Keratinocyte (primary cell): ENCODE measurements at places on chromosomes 1 and 21.
A peak's percentile ranks its signal among the peaks of the same experiment; 100 is the strongest.

- no peaks in the 10 kb centered on the region for H3K27me3 ChIP-seq
- H3K4me3 ChIP-seq: no peak overlapping the region
- no peak for DNase-seq
- no peak overlapping the region for H3K27ac ChIP-seq
These were observed 178.7 kb downstream of the VAV3 start for GRCh38 chr1:107786203-107786845.

DNA sequence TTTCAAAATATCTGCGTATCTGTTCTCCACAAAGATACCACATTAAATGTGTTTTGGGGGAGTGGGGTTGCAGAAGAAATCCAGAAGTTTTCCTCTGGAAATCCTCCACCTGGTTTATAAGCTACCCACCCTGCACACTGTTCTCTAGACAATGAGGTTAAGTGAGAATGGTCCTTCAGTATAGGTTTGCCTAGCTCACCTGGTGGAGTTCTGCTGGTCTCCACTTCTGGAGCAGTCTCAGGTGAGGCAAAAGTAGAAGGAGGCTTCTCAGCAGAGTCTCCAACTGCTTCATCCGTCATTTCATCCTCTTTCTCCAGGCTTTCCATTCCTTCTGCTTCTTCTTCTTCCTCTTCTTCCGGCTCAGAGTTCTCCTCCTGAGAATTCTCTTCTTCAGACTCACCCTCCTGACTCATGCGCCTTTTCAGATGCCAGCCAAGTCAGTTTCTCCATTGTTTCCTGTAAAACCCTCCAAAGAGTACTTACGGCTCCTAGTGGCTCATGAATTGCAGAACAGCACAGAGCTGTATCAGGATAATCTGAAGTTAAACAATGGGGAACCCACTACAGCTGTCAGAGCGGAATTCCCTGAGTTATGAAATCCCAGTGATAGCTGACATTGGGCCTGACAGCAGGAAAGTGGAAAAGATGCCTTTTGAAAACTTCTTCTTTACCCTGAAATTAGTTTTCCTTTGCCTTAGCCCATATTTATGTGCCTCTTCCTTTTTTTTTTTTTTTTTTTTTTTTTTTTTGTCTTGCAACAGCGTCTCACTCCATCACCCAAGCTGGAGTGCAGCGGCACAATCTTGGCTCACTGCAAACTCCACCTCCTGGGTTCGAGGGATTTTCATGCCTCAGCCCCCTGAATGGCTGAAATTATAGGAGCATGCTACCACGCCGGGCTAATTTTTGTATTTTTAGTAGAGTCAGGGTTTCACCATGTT, 38.5 kb downstream of the MSTO1 start:
- H3K36me3 ChIP-seq: no peaks in the 10 kb centered on the region
- H3K27me3 ChIP-seq: no peaks in the 10 kb centered on the region
- H3K4me3 ChIP-seq: peak overlapping the region; percentile 64
- H3K4me1 ChIP-seq: peaks cover 47% of the 10 kb centered on the region
- peak overlapping the region; percentile 68 for H3K27ac ChIP-seq

DNA sequence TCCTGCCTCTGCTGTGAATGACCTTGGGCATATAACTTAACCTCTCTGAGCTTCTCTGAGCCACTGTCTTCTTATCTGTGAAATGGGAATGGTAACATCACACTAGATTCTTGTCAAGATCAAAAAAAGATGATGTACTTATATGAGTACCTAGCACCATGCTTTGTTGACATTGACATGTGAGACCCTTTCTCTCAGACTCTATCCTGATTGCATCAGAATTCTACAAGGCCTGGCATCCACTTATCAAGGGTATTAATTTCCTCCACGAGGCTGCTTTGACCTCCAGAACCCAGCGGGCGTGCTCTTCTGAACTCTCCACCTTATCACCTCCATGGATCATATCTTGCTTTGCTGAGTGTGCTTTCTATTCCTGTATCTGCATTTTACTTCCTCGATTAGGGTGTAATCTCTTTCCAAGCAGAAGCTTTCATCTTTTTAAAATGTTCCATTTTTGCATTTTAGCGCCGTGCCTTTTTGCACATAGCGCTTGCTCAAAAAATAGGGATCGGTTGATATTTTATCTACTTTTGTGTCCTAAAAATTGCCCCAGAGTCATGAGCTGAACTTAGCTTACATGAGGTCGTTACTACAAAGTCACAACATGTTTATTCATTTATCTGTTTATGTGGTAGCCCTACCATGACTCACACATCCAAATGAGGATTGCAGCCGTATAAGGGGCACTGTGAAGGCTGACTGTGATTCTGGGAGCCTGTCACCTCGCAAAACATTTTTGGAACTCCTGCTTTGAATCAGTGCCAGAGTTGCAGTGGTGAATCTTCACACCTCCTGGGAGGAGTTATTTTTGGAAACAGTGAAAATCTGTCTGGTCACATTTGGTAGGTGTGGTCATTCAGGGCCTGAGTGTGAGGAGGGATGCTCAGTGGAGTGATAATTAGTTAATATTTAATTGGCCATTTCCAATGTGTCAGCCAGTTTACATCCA, 63.2 kb downstream of the IER5 start:
- H3K4me1 ChIP-seq: peaks cover 30% of the 10 kb centered on the region
- DNase-seq: no peak
- no peak overlapping the region for H3K27ac ChIP-seq
- H3K36me3 ChIP-seq: no peaks in the 10 kb centered on the region
- no peaks in the 10 kb centered on the region for H3K27me3 ChIP-seq
- no peak overlapping the region for H3K4me3 ChIP-seq

DNA sequence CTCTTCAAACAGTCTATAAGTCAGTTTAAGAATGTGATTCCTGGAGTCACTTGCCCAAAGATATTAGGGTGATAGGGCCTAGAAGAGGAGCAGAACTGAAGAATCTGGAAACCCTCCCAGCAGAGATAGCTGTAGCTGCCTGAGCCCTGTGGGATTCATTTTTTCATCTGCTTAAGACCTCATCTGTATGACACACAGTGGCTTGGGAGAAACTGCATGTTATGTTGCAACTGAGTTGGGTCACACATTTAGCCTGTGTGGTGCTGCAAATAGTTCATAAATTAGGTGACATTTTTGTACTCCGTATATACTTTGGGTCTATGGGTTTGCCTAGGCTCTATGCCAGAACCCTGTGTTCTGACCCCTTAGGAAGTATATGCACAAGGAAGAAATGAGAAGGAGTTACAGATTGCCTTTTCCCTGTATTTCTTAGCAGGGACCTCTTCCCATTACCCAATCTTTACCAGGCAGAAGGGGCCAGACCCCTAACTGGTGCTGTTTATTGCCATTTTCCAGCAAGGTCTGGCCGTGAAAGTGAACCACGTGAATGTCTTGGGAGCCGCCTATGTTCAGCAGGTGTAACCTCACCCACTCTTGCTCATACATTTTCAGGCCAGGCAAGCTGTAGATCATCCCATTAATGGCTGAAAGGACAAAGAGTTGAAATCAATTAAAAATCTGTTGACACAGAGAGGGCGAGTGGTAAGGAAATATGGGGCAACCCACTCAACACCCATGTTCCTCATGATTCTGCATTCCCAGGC, 41.9 kb upstream of the SLC19A2 start:
- peak overlapping the region; percentile 77 for H3K27ac ChIP-seq
- DNase-seq: no peak
- H3K27me3 ChIP-seq: no peaks in the 10 kb centered on the region
- no peak overlapping the region for H3K4me3 ChIP-seq

GRCh38 chr21:30083225-30083945, 83.2 kb downstream of the CLDN17 start:
- DNase-seq: no peak
- no peaks in the 10 kb centered on the region for H3K27me3 ChIP-seq
- no peak overlapping the region for H3K4me3 ChIP-seq
- H3K27ac ChIP-seq: no peak overlapping the region
- no peaks in the 10 kb centered on the region for H3K36me3 ChIP-seq

GRCh38 chr1:247542811-247543210, 6.1 kb upstream of the GCSAML start:
- no peak overlapping the region for H3K4me3 ChIP-seq
- H3K4me1 ChIP-seq: no peaks in the 10 kb centered on the region
- no peaks in the 10 kb centered on the region for H3K27me3 ChIP-seq

DNA sequence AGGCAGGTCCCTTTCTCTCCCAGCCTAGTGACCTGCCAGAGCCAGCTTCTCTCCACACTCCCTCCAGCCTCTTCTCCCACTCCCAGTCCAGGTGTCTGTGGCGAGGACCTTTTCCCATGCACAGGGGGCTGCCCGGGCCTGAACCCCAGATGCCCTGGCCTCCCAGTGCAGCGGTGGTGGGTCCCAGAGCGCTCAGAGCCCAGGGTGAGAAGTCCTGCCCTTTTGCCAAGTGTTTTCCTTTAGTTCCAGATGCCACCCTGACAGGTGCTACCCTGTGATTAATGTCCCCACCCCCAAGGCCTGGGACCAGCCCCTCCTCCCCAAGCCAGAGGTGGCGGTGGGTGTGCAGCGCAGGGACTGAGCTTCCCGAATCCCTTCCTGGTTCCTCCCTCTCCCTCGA, 90.4 kb downstream of the PAX7 start:
- H3K27ac ChIP-seq: no peak overlapping the region
- H3K4me1 ChIP-seq: no peaks in the 10 kb centered on the region
- H3K4me3 ChIP-seq: no peak overlapping the region
- no peaks in the 10 kb centered on the region for H3K36me3 ChIP-seq

DNA sequence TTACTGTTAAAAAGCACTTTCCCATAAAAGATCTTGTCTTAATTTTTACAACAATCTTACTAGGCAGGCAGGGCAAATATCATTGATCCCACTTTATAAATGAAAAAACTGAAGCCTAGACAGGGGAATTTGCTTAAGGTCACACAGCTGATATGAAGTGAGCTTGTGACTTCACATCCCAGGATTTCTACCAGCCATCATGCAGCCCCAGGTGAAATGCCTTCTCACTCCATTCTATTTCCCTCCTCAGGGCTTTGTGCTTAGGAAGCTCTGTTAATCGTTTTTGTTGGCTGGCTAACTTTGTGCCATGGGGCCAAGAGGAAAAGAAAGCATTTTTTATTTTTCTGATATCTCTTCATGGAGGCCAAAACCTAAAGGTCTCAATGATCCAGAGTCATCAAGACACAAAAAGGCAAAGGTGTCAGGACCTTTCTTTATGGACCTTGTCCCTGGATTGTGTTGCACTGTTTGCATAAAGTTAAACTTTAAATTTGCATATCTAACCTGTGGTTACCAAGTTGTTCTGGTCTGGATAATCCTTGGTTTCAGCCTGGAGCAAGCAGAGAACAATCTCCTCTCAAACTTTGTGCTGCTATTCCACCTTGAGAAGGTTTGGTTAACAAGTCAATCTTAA, 44.8 kb upstream of the ZNF326 start:
- H3K27ac ChIP-seq: no peak overlapping the region
- H3K4me3 ChIP-seq: no peak overlapping the region

DNA sequence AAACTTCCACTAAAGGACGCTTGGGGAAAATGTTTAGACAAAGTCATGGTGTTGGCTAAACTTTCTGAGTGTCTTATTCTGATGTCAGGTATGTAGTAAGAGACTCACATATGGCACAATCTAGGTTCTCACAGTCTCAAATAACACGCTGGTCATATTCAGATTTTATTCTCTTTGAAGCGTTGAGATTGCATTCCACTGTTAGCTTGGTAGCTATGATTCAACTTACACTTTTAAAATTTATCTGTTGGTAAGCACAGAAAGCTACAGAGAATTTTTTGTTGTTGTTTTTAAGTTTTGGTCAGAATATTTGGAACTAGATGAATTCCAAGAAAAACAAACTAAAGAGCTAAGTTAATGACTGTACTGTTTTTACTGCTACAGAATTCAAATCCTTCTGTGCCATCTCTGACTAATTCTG, 126.7 kb downstream of the PRRX1 start:
- no peak overlapping the region for H3K4me3 ChIP-seq
- H3K27ac ChIP-seq: no peak overlapping the region
- no peaks in the 10 kb centered on the region for H3K36me3 ChIP-seq
- no peaks in the 10 kb centered on the region for H3K27me3 ChIP-seq
- no peaks in the 10 kb centered on the region for H3K4me1 ChIP-seq
